HCT116 (cell line): ENCODE measurements at places on chromosomes 11 and 22.

GRCh38 chr11:75023446-75024067, 34.8 kb downstream of the NEU3 start:
- no peak for DNase-seq

GRCh38 chr11:73729594-73730206, 31.2 kb downstream of the RAB6A start:
- DNase-seq: peak; percentile 4

- DNase-seq: no peak
Measured at GRCh38 chr11:6646071-6646470, 9.5 kb downstream of the DCHS1 start.

DNA sequence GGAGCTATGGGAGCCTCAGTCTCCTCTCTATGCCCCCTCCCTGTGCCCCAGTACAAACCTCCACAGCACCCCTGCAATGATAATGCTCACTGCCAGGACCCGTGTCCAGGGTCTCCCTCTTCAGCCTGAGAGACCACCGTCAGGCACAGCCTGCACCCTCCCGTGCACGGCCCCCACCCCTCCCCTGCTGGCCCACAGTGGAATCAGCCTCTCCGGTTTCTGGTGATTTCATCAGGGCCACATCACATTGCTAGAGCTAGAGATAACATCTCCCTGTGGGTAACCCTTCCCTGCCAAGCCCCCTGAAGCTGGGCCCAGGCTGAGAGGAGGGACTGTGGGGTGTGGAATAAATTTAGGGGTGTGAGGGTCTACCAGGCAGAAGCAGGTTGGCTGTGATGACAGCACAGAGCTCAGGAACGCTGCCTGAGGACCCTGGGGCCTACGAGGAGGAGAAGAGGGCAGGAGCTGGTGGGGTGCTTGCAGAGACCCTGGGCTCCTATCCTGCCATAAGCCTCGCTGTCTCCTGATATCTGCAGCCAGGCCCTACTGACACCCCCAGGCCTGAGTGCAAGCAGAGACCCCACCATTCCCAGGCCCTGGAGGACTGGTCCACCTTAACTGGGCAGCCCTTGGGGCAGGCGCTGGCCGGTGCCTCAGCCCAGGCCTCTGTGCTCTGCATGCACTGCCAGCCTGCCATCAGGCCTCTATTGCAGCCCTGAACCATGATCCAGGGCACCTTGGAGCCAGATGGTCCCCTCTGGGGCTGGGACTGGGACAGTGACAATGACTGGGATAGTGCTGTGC, at the start of gene KLHDC7B:
TSS of gene KLHDC7B (plus strand) at position 378 of the 804 bp plus-strand sequence. CDS start at position 723, 345 bp downstream.
- no peak for DNase-seq

DNA sequence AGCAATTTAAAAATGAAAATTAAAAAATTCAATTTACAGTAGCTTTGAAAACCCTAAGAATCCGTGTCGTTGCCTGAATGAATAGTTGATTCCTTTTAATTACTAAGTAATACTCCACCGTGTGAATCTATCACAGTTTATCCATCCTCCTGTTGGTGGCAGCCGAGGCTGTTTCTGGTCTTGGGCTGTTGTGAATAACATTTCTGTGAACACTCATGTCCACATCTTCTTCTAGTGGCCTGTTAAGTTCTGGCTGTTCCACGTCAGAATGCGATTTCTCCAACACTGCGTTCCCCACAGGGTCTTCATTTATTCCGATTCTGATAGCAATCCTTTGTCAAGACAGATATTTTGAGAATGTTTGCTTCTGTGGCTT, 223.0 kb downstream of the TBC1D22A start:
- DNase-seq: no peak

- no peak for DNase-seq
Measured at GRCh38 chr11:19482319-19483100, 230.1 kb upstream of the NAV2 start.

GRCh38 chr11:123137431-123138224, 57.4 kb downstream of the CLMP start:
- DNase-seq: no peak

DNA sequence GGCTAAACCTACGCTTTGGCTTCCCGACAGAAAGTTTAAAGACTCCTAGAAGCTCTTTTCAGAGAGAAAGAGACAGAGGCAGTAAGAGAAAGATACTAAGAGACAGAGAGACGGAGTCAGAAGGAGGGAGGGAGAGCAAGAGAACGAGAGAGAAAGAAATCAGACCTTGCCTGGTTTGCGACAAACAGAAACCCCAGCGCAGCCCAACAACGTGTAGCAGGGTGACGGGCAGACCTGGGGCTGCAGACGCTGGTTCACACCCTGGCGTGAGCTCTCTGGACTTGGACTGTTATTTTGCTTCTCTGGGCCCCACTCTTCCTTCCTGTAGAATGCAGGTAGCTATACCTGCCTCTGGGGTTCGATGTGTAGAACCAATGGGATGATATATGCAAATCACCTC, 244.4 kb upstream of the SYN3 start:
- DNase-seq: no peak

DNA sequence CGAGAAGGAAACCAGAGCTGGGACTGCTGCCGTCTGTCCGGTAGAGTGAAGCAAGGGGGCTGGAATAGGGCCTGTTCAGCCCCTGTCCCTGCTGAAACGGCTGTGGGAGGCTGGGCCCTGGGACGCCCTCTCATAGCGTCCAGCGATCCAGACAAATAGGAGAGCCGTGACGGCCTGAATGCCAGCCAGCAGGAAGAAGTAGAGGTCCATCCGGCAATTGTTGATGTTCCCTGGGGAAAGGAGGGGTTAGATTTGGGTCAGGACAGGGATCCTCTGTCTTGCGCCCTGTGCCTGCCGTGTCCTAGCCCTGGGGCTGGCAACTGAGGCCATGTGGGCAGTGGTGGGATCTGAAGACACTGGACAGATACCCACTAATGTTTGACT, 12.9 kb downstream of the TMEM132A start:
- DNase-seq: no peak

DNA sequence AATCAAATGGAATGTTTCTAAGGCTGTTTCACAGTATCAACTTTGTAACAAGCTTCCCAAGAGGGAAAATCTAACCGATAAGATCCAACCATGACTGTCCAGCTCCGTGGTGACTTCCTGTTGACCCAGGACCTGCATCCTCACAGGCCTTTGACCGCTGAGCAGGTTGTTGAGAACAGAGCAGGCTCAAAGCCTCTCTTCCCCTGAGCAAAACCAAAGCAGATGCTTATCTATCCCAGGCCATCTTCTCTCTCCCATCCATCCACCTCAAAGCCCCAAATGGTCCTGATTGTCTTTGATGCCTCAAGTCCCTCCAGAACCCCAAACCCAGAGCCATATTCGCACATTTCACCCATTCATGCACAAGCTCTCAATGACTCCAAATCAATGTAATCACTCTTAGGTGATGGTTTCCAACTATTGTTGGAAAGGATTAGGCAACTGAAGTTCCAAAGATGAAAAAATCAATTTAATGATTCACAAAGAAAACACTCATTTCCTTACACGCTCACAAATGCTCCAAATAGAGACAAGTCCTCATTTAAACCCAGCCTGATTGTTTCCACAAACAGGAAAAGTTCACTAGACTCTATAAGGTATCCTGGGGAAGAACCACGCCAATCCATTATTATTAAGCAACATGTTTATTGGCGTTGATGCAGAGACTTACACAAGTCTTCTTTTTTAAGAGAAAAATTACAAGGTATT, 48.7 kb downstream of the C11orf58 start:
- no peak for DNase-seq

- DNase-seq: no peak
Measured at GRCh38 chr22:27651486-27651885, 150.1 kb downstream of the MN1 start.

GRCh38 chr11:120517801-120518291, 6.3 kb downstream of the GRIK4 start:
- no peak for DNase-seq

GRCh38 chr11:74139151-74139918, 31.5 kb downstream of the C2CD3 start:
- no peak for DNase-seq

GRCh38 chr11:18371279-18371678, 23.1 kb upstream of the LDHA start:
- DNase-seq: no peak

DNA sequence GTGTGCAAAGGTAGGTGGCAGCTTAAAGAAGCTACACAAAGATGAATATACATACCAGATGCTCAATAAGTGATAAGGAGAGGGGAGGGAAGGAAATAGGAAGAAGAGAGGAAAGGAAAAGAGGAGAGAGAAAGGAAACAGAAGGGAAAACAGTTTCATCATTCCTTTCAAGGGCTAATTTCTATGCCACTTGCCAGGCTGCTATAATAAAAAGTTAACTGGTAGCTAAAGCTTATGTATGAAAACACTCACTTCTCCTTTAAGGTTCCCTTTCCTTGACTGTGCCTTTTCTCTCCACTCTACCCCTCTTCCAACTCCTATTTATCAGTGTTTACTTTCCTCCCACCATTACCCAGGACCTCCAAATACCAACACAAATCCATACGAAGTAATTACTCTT, 347.9 kb downstream of the DLG2 start:
- no peak for DNase-seq

DNA sequence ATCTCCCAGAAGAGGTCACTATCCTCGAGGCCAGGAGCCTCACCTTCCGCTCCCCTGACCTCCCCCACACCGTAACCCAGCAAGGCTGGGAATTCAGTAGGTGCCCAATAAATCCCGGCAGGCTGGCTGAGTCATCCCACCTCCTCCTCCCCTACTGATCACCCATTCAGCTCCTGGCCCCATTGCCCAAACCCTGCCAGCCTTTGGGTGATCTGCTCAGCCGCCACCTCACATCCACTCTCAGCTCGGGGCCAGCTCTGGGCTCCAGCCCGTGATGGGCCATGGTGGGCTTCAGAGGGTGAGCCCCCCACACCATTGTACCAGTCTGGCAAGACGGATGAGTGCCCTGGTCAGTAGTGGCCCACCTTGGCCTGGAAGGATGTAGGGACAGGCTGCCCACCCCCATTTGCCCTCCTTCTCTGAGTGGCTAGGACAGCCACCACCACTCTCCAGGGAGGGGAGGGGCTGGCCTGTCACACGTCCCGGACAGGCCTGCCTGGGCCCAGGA, 8.2 kb downstream of the TRPM5 start:
- no peak for DNase-seq

GRCh38 chr11:132123449-132123848, 753.0 kb downstream of the NTM start:
- no peak for DNase-seq

GRCh38 chr11:105032495-105032894, 2.4 kb downstream of the CASP1 start:
- DNase-seq: no peak

DNA sequence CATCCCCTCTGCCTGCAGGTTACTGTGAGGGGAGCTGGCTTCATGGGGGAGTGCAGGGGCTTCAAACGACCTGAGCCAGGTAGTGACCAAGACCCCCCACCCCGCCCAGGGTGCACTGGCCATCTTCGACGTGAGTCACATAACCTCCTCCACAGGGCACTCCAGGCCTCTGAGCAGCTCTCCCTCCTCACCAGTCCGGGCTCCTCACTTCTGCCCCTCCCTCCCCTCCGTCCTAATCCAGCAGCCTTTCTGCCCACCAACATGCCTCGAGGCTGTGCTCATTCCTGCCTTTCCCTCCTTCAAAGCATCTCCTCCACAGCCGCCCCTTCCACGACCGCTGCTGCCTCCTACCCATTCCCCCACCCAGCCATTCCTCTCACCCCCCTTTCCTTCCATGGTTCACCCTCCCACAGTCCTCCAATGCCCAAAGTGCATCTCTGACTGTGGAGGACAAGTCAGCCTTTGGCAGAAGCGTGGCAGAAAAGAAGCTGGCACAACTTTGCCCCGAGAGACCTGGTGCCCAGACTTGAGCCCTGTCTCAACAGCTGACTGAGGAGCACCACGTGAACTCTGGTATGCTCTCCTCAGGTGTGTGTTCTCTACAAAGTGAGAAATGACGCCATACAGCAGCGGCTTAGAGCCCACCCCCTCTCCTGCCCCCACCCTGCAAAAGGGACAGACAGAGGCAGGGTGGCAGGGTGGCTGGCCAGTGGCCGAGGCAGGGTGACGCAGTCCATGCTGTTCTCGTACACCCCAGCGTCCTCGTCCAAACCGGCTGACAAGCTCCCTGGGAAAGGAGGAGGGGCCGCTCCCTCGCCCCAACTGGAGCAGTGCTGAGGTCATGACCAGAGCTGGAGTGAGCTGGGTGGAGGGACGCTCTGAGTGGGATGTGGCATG, 30.4 kb downstream of the OPCML start:
- DNase-seq: no peak

DNA sequence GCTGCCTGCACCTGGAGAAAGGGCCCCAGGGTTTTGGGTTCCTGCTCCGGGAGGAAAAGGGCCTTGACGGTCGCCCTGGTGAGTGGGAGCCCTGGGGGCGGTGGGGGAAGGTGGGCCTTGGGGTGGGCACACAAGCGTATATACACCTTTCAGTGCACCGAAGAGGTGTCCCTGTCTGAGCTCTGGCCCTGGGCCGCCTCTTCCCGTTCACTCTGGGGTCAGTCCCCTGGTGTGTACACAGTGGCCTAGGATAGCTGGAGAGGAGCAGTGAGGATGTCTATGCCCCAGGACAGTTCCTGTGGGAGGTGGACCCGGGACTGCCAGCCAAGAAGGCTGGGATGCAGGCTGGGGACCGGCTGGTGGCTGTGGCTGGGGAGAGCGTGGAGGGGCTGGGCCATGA, 2.8 kb downstream of the NHERF4 start:
- no peak for DNase-seq

- no peak for DNase-seq
Measured at GRCh38 chr22:42001706-42002105, 3.1 kb downstream of the WBP2NL start.

DNA sequence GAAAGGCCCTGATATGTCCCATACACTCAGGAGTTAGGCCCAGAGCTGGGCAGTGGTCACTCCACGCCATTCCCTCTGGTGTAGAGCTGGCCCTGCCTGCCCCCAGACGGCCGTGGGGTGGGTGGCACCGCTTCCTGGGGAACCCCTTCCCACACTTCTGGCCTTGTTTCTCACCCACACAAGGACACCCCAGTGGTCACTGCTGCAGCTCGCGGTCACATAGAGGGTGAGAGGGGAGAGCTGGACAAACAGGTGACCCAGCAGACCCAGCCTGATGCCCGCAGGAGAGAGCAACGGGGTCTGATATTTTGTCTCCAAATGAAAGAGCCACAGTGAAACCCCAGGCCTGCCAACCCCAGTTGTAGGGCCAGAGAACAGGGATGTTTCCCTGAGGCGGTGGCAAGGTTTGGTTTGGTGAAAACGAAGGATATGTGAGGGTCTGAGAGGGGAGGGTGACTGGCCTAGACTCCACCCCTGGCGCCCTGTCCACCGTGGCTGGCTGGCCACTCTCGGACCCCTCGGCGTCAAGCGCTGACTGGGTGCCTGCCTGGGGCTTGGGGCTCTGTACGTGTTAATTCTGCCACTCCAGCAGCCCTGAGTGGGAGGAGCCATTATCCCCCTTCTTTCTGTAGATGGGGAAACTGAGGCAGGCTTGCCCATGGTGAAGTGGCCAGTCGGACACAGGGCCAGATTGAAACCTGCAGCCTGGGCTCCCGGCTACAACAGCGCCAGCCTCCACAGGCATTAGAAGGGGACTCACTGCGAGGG, 71.0 kb upstream of the PPARA start:
- no peak for DNase-seq
